ENCODE measurements at places on chromosomes 5 and 9. TPM values are rescaled to one million over a fixed set of nuclear protein-coding genes. Genes with fewer than 3 reads are reported as not detected.

DNA sequence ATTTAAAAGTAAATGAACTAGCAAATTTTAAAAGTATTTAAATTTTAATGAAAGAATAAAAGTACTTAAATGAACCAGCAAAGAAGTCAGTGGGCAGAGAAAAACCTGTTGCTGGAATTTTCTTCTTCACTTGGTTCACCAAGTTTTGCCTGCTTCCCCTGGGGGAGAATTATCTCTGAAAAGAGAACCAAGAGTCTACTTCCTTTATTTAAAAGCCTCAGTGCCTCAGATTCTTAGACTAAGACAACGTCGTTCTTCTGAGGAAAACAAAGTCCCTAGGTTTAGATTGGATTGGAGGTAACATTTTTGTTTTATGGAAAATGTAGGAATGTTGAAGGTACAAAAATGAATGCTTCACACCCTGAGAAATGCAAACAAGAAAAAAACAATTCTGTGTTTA is 7.4 kb upstream of the KLF4 start:
- no peak for DNase-seq

- DNase-seq = no peak
Measured at GRCh38 chr5:129904102-129904666, at the start of gene CHSY3. CHSY3 (plus strand) TSS chr5:129904465.

DNA sequence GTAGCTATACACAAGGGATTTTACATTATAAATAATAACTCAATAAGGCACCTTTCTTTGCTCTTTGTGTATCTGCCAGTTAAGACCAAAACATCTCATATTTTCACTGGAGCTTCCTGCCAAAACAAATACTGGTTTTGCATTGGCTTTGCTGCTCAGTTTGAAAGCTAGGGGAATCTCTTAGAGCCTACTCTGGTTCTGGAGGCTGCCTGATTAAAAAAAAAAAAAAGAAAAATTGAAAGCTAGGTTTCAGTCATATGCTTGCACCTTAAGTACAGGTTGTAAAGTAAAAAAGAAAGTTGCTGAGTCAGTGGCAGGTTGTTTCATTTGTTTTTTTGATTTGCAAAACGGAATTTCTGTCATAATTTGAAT is 2.3 kb downstream of the DENND4C start:
- DNase-seq = no peak

DNA sequence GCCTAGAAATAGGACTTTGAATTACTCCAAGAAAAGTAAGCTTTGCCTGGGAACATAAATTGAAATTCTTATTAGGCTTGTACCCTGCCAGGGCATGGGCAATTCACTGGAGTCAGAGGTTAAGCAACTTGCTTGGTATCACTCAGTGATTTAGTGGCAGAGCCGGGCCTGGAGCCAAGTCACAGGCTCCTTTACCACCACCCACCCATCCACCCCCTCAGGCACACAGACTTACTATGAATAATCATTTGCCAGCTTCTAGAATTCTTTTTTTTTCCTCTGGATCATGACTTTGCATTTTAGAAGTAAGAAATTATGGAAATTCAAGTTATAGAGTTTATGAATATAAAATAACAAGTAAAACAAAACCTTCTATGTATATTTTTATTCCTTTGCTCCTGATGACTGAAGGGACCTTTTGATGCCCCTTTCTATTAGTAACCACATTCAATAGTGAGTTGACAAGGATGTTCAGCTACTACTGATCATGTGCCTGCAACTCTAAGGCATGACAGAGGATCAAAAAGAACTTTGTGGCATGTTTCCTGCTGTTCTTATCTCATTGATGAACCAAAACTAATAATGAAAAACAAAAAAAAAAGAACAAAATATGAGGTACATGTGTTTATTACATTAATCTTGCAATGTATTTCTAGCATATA is 614.7 kb downstream of the TLR4 start:
- no peak for DNase-seq

- no peak for DNase-seq
Measured at GRCh38 chr5:167694325-167695147, 596.9 kb upstream of the WWC1 start.

The LTC4S gene
- 2.9 TPM for polyA plus RNA-seq

- DNase-seq = no peak
Measured at GRCh38 chr9:75242426-75242825, 154.1 kb downstream of the OSTF1 start.

DNA sequence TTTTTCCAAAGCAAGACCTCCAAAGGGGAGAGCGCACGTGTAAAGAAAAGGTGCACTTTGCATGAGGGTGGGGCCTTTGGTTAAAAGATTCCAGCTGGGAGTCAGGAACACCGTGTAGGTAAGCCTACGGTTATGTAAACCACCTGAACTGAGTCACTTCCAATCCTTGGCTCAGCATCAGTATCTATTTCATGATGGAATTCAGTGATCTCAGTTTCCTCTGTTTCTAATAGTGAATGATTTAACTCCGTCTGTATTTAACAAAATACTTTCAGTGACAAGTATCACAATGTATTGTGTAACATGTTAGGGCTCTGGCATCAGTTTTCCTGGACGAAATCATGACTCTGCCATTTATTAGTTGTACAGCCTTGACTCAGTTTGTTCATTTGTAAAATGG is 1.3 kb upstream of the SVEP1 start:
- no peak for DNase-seq

The NOL8 gene
- polyA plus RNA-seq = 26.7 TPM

The PCDHGA3 gene
- polyA plus RNA-seq = 0.06 TPM

The GABRA6 gene
- not detected for polyA plus RNA-seq

The STPG3 gene
- polyA plus RNA-seq = not detected

The RFX3 gene
- 4.2 TPM for polyA plus RNA-seq

- no peak for DNase-seq
Measured at GRCh38 chr5:16450163-16450562, 15.4 kb downstream of the ZNF622 start.

DNA sequence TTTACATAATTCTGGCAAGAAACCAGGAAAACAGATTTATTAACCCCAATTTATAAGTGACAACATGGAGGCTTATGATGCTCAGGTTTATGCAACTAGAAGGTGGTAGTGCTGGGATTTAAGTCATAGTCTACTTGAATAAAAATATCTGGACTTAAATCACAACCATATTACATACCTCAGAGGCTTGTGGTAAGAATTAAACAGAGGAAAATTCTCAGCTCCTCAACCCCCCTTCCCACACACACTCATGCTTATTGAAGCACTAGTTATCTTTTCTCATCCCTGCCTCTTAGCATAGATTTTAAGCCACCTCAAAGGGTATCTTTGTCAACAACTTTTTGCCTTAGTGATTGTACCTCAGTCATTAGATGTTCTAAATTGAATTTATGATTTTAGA is 731.0 kb downstream of the PRELID2 start:
- DNase-seq = no peak

- DNase-seq = no peak
Measured at GRCh38 chr5:107476783-107477182, 194.0 kb downstream of the EFNA5 start.

DNA sequence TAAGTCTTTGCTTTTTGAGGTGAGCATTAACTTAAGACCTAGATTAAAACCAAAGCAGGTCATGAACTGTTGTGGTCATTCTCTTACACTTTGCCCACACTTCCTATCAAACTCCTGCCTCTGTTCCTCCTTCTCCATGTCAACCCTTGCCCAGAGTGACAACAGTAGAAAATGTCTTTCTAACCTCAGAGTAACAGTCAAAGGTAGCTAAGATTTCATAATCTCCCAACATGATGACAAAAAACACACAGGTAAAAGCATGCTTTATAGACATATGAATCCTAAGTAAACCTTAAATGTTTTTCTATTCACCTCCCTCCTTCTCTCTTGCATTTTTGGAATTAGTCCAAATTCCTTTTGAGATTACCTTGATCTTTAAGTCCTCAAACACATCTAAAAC is 422.3 kb downstream of the SPATA31D1 start:
- no peak for DNase-seq

DNA sequence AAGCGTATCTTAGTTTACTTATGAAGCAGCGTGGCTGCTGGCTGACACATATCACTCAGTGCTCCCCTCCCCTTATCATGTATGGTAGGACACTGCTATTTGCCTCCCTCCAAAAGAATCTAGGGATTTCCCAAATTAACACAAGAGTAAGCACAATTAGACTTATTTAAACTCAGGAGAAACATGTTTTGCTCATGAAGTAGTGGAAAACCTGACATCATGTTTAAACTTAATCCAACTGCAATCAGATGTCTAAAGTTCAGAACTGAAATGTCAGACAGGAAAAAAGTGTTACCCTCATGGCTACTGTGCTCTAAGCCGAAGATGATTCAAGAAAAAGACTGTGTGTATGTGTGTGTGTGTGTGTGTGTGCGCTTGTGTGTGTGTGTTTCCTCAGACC is 324.1 kb upstream of the TNC start:
- DNase-seq = no peak

The IFNA13 gene
- not detected for polyA plus RNA-seq

The HNRNPA0 gene
- polyA plus RNA-seq = 17.9 TPM

DNA sequence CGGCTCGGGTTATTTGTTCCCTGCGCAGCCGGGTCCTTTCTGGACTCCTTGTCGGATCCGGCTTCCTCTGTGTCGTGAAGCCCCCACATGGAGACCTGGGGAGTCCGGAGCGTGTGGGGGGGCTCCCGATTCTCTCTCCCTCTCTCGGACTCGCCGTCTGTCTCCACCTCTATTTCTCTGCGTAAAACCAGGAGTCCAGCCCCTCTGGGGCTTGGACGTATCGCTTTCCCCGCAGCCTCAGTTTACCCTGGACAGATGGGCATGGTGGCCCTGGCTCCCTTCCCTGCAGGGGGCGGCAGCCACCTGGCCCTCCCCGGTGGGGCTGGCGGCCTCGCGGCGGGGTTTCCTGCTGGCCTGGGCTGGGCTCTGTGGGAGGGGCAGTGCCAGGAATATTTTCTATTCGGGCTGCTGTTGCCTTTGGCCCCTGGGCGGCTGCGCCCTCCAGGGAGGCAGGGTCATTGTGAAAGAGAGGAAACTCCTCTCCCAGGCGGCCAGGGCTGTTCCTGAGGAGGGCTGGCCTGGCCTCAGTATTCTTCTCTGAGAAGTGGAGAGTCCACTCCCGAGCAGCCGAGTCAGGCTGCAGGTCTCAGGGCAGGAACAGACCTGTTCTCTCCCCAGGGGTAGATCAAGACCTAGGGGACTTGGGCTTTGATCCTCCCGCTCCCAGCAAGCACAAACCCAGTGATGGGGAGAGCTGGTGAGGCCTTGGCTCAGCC is 665 bp downstream of the ASS1 start:
- DNase-seq = no peak

The SHC3 gene
- polyA plus RNA-seq = not detected

GRCh38 chr5:94025788-94026473 is 284.5 kb upstream of the POU5F2 start:
- no peak for DNase-seq

DNA sequence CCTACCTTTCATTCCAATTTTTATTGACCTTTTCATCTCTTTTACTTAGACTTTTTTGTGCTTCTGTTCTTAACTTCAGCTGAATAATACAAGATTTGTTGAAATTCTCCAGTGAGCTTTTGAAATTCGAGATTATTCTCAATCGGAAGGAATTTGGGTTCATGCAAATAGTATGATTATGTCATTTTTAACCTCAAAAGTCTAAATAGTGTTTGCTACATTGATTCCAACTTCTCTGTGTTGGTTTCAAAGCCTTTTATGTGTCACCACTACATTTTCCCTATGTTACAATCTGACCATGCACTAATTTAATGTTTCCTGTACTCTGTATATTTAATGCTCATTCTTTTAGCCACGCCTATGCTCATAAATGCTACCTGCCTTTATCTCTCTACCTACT is 44.1 kb downstream of the VPS13A start:
- DNase-seq = no peak

The NR4A3 gene
- not detected for polyA plus RNA-seq

GRCh38 chr9:21766096-21766495 is 36.3 kb upstream of the MTAP start:
- no peak for DNase-seq

The EPB41L4A gene
- polyA plus RNA-seq = 0.06 TPM

The PLCXD3 gene
- not detected for polyA plus RNA-seq

DNA sequence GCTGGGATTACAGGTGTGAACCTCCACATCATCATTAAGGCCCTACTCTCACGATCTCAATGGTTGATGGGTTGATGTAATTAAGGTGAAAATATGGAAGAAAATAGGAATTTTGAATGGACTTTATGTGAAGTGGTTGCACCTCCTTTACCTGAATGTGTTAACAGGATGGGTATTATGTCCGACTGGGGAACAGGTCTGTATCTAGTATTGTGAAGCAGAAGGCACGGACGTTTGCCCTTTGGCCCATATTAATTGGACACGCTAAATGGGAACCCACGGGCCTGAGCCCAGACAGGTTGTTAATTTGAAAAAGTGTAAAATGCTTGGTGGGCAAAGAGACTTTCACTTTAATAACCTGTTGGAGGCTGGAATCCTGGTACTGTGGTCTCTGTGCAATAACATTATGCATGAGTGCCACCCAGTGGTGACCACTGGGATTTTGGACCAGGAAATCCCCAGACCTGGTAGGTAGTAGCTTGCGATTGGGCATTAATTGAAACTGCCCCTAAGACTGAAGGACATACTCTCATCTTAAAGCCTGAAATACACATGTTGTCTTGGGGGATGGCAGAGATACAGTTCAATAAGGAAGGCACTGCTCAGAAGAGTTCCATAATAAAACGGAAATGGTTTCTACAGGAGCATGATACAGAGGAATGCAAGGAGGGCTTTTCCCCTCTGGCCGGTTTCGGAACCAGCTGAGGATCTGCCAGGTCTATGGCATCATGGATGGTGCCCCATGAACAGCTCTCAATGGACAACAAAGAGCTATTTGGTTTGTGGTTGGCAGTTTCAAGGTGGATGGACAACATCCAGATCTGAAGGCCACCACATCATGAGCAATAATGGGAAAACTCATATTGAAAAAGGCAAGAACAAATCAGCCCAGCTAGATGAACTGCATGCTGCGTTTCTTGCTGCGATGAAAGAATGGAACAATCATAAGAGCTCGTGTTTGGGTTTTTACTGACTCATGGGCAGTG is 26.2 kb upstream of the BICD2 start:
- peak; percentile 58 for DNase-seq

The ENHO gene
- 0.19 TPM for polyA plus RNA-seq

The EDIL3 gene
- polyA plus RNA-seq = not detected

The DMRT3 gene
- polyA plus RNA-seq = not detected

The ZNF658 gene
- polyA plus RNA-seq = 3.3 TPM

GRCh38 chr5:122673343-122673742 is 101.5 kb upstream of the SNX2 start:
- no peak for DNase-seq

The FBP1 gene
- 15.6 TPM for polyA plus RNA-seq

The NDST1 gene
- polyA plus RNA-seq = not detected

The IL7R gene
- polyA plus RNA-seq = 661 TPM

DNA sequence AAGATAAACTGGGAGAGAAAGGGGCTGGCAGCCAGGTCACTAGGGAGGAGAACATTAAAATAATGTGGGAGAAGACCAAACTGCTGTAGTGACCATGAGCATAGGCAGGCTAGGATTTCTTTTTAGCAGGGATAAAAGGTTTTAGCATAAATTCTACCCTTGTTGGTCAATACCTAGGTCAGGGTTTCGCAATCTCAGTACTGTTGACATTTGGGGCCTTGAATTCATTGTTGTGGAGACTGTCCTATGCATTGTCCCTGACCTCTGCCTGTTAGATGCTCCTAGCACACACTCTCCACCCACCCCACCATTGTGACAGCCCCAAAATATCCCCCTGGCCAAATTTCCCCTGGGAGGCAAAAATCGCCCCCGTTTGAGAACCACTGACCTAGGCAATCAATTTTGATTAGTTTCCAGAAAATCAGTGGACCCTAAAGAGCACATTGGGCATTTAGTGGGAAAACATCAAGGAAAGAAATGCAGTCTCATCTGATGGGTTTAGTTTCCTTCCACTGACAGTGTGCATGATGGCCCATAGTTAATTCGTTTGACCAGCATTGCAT is 181.4 kb downstream of the NTRK2 start:
- no peak for DNase-seq
